ENCODE measurements at places on chromosomes 5 and 9.

DNA sequence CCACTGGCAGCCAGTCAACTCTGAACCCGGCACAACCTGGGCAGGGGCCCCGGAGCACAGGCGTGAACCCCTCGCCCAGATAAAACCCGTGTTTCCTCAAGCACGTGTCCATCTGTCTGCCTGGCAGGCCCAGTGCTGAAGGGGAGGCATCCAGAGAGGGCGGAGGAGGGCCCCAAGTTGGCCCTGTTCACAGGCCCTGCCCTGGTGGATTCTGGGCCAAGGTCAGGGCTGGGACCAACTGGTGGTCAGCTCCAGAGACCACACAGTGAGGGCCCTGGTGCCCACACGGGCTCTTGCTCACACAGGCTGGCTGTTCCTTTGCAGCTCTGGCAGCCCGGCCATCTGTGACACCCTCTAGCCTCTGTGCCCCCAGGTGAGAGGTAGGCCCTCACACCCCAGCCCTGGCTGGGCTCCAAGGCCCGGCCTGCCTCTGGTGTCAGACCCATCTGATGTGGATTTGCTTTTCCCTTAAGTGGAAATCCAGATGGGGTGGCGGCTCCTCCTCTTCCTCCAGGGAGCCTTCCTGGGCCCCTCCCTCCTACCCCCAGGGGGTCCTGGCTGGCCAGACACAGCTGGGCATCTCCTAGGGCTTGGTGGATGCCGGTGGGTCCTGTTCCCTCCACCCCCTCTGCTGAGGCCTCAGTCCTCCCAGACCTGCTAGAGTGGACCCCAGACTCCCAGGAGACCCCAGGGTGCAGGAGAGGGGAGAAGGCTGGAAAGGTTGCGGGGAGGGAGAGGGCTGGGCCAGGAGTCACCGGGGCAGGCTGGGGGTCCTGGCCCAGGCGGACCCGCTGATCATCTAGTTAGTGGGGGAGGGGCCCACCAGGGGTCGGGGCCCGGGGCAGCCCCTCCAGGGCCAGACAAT lies 525 bp upstream of the STPG3 start:
- no peak for DNase-seq

DNA sequence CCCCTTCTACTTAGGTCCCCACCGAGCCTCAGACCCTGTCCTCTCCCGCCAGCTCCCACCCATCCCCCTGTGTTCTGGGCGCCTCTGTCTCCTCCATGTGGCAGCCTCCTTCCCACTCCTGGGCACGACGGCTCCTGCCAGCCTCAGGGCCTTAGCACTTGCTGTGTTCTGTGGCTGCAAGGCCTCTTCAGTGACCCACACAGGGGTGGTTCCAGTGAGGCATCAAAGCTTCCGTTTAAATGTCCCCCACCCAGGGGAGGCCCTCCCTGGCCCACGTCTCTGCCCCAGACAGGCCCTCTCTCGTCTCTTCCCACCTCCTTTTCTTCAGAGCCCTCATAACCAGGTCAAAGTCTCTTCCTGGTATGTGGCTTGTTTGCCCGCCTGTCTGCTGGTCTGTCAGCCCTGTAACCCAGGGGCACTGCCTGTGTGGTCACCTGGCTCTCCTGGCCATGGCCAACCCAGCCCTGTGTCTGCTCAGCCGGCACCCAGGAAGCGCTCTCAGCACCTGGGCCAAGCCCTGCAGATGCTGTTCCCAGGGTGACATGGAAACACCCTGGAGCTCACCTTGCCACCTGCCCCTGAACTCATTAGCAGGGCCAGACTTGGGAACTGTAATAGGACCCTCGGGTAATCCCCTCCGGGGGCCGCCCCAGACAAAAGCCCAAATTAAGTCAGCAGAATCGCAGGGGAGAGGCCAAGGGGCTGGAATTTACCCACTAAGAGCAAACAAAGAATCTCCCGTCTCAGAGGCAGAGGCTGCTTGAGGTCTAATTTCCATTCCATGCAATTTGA lies 33.7 kb downstream of the LHX3 start:
- no peak for DNase-seq

GRCh38 chr5:61254969-61255555 lies 77.0 kb upstream of the ZSWIM6 start:
- DNase-seq, result no peak

DNA sequence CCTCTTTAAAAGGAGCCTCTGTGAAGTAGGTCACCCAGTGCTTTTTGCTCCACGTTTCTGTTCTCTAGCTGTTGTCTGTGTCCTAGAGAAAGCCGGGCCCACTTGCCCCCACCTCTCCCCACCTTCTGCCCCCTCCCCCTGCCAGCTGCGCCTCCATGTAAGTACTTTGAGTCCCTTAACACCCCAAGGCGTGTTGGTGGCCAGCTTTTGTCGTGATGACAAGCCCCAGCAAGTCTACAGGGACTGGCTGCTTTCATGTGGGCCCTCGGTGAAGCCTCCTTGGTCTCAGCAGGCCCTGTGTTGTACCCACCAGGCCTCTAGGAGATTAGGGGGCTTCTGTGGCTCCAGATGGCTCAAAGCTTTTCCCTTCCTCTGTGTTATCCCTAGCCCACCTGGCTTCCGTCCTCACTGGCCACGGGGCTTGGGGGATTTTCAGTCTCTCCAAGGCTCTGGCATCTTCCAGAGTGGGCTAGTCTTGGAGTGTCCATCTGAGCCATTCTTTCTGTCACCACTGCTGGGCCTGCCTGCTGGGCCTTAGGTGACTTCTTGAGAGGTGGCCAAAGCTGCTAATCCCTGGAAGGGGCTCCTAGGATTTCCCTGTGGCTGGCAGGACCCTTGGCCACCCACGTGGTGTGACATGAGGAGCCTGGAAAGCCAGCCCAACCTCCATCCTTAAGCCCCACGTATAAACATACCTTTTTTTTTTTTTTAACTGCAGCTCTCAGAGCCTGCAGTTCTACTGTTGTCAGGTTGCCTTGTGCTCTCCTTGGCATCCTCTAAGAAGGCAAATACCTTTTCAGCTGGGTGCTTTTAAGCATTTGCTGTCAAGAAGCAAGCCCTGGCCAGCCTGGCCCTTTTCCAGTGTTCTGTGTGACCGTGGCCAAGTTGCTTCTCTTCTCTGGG lies 1.1 kb upstream of the NDST1 start:
- DNase-seq, result no peak

DNA sequence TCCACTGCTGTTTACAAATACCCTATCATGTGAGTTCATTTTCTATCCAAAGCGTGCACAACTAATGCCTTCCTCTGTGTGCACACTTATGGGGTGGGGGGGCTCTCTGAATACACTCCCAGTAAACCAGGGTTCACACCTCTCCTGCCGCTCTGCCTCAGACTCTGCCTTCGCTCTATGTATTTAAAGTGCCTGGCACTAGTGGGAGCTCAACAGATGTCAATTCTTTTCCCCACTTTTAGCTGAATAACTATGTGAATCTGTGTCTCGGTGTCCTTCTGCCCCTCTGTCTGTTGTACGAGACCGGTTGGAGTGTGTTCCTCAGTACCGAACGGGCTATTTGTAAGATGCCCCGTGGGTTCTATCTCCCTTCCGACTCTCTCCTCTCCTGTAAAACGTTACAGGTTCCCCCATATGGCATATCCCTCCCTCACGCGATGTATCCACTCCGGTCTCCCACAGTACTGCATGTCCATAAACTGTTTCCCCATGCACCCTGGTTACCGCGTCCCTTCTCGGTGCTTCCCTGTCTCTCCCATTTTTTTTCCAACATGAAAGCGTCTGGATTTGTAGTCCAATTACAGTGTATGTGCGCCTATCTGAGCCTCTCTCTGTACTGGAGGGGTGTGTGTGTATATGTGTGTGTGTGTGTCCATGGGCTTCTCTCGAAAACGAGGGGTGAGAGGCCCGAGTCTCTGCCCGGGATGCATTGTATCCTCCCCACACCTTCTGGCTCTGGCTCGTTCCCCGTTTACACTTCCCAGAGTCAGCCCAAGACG lies 1.6 kb downstream of the ELL2 start:
- peak; percentile 76 for DNase-seq

- DNase-seq, result peak; percentile 99
Measured at GRCh38 chr9:113675475-113675941, 200.6 kb upstream of the ZNF618 start.

DNA sequence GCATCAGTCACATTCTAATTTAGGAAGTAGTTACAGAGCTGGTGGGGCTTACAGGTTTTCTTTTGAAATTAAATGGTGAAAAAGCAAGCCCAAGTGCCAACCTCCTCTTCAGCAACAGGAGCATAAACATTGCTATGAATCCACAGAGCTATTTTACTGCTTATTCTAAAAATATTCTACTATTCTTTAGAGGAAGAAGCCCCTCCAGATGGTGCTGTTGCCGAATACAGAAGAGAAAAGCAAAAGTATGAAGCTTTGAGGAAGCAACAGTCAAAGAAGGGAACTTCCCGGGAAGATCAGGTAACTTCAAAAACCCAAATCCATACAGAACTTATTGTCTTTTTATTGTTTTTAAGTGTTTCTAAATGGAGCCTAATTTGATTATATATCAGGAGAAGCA lies 202.8 kb downstream of the CWC27 start:
- no peak for DNase-seq

DNA sequence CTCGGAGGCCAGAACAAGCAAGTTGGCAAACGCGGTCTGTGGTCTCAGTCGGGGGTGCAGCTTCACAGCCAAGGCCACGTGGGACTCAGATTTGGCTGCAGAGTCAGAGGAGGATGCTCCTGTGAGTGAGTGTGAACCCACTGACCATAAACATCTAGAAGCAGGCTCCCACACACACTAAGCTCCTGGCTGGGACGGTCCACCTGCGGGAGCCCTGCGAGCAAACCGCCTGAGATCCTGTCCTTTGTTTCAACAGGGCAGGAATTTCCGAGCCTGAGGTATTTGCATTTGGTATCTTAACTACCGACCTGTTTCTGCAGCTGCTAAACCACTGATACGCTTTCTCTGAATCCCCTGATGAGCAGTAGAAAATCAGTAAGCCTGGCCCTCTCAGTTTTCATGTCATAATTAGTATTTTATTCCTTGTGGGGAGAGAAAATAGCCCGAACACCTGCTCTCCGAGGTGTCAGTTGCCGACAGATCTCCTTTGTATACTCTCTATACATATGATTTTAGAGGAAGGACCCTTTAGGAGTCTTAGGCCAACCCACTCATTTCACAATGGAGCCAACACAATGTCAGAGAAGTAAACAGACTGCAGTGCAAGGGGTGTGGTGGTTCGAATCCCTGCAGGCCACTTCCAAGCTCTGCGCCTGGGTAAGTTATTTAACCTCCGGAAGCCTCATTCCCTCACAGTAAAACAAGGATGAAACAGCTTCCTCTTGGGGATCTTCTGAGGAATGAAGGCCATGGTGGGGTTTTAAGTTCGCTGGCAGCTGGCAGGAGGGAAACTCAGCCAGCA lies 40.9 kb upstream of the PWWP2A start:
- DNase-seq, result no peak

- no peak for DNase-seq
Measured at GRCh38 chr9:136511144-136511669, 28.4 kb upstream of the SEC16A start.

DNA sequence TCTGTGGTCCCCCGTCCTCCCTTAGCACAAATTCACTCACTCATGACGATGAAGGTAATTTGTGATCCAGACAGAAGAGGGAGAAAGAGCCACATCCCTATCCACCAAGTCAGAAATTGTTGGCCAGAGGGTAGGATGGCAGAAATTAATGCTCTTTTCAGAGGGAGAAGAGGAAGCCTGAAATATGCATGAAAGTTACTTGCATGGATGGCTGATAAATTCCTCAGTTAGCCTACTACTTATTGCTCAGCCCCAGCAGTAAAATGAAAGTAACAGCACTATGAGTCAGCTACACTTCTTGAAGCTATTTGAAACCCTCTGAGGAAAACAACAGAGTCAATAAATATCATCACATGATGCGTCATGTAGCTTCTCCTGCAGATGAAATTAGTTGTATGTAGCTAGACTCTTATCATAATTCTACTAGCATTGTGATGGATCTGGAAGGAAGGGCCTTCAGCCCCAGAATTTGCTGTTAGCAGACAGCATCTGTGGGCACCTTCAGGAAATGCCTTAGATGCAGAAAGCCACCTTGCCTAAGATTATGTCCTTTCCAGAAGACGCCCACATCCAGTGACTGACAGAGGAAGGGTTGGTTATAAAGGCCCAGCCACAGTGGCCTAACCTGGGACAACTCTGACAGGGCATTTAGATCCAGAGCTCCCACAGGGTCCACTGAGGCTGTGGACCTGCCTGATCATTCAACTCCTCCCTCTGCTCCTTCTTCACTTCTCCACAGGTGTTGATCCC lies 81.2 kb upstream of the CCDC112 start:
- peak; percentile 87 for DNase-seq

GRCh38 chr5:137647401-137647800 lies 88.5 kb downstream of the KLHL3 start:
- DNase-seq, result no peak

- no peak for DNase-seq
Measured at GRCh38 chr9:71781391-71781790, 13.1 kb upstream of the CEMIP2 start.

- DNase-seq, result no peak
Measured at GRCh38 chr9:126794441-126794840, 10.4 kb upstream of the ZBTB43 start.

GRCh38 chr9:128992995-128993394 lies 35.1 kb downstream of the SH3GLB2 start:
- DNase-seq, result peak; percentile 11

DNA sequence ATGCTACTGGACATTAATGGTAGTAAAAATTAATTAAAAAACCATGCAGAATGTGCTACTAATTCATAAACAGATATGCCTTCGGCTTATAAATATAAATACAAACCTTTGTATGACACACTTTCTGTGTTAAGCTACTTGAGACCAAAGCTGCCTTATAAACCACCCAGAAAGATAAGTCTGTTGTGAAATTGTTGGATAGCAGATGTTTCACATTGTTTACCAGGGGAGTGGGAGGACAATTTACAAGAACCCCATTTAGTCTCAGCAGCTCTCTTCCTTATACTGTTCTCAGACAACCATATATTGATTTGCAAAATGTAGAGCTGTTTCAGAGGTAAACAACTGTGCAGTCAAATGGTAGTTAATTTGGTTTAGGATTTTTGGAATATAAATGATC lies 524.4 kb downstream of the PRR16 start:
- peak; percentile 6 for DNase-seq

DNA sequence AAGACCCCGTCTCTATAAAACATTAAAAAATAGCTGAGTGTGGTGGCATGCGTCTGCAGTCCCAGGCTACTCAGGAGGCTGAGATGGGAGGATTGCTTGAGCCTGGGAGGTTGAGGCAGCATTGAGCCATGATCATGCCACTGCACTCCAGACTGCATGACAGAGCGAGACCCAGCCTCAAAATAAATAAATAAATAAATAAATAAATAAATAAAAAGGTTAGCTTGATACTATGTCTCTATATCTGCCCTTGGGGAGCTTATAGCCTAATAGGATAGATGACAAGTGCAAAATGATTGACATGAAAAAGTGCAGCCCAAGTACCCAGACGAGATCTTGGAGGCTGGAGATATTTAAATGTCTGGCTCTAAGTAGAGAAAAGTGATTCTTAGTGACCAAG lies 122.6 kb downstream of the PDE4D start:
- no peak for DNase-seq

GRCh38 chr9:23621924-23622323 lies 204.1 kb downstream of the ELAVL2 start:
- DNase-seq, result no peak

- DNase-seq, result peak; percentile 31
Measured at GRCh38 chr5:171336521-171337209, 27.6 kb downstream of the TLX3 start.

- DNase-seq, result peak; percentile 50
Measured at GRCh38 chr9:133460405-133461175, 812 bp downstream of the CACFD1 start.
